ENCODE measurements at places on chromosomes 2 and 18. TPM values are rescaled to one million over a fixed set of nuclear protein-coding genes. Genes with fewer than 3 reads are reported as not detected.

BOLL gene
- not detected for total RNA-seq

PLCL1 gene
- 7.3 TPM for total RNA-seq

RIT2 gene
- not detected for total RNA-seq

VWA3B gene
- not detected for total RNA-seq

NPHP1 gene
- total RNA-seq: 4.6 TPM

TAF4B gene
- total RNA-seq: 3.6 TPM

RPRM gene
- total RNA-seq: not detected

G6PC2 gene
- not detected for total RNA-seq

CPLX4 gene
- not detected for total RNA-seq

KDSR gene
- 24.1 TPM for total RNA-seq

IL36RN gene
- total RNA-seq: not detected

FHOD3 gene
- under 0.01 TPM for total RNA-seq

AQP12A gene
- total RNA-seq: not detected
